AG04449 (cell line): ENCODE measurements at places on chromosomes 5 and 9.

DNA sequence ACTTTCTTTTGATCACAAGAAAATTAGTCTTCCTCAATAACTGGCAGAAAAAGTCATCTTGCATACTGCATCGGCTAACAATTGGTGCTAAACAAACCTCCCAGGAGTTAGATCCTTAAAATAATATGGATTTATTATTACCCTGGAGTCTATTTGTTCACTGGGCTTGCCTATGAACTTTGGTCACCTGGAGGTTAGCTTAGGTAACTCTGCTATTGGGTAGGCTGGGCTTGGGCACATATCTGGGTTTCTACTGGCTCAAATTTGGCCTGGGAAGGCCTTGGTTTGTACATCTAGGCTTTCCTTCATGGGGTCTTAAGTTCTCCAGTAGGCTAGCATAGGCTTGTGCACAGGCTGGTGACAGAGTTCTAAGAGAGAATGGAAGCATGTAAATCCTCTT, 279.9 kb downstream of the RASEF start:
- no peak for DNase-seq

GRCh38 chr9:113946496-113947115, 70.5 kb downstream of the ZNF618 start:
- DNase-seq = no peak

- no peak for DNase-seq
Measured at GRCh38 chr5:125148076-125148475, 401.6 kb upstream of the ZNF608 start.

DNA sequence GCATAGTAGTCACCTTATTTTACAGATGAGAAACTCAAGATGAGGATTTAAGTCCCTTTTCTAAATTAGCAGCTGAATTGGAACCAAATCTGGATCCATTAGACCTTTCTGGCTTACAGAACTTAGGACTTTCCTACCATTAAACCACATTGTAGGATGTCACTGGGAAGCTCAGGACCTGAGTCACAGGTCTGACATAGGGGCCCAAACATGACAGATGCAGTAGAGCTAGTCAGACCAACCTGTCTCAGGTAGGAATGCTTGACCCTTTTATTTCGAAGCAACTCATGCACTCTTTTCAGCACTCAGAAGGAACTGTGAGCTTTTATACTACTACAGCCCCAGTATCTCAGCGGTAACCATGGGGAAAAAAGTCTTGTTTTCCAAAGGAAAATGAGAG, 2.6 kb downstream of the RAB24 start:
- DNase-seq = no peak

- DNase-seq = no peak
Measured at GRCh38 chr5:87311405-87312279, 44.0 kb downstream of the RASA1 start.

DNA sequence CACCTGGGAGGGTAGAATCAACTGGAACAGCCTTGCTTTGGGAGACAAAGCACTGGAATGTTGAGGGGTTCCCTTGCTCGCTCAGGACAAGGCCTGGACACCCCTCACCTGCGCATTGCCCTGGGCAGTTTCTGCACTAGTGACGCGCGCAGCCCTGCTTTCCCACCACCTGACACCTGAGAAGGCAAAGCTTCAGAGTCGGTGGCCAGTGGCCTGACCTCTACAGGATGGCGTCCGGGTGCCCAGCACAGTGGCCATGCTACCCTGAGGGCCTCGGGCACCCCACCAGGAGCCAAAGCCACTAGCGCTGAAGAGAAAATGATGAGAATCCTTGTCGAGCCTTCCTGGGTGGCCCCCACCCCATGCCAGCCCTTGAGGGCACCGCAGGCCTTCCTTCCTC, 161.3 kb downstream of the OLFM1 start:
- no peak for DNase-seq

- DNase-seq = no peak
Measured at GRCh38 chr5:111201705-111202104, 22.5 kb upstream of the CAMK4 start.
